Osteocyte (in vitro differentiated cells): ENCODE measurements at places on chromosomes 16 and 17. TPM values are rescaled to one million over a fixed set of nuclear protein-coding genes. Genes with fewer than 3 reads are reported as not detected.

PDIA2 gene
- total RNA-seq, result not detected in 2 replicates

ATF7IP2 gene
- total RNA-seq, result 7.2 and 11.6 TPM in 2 replicates

DNA sequence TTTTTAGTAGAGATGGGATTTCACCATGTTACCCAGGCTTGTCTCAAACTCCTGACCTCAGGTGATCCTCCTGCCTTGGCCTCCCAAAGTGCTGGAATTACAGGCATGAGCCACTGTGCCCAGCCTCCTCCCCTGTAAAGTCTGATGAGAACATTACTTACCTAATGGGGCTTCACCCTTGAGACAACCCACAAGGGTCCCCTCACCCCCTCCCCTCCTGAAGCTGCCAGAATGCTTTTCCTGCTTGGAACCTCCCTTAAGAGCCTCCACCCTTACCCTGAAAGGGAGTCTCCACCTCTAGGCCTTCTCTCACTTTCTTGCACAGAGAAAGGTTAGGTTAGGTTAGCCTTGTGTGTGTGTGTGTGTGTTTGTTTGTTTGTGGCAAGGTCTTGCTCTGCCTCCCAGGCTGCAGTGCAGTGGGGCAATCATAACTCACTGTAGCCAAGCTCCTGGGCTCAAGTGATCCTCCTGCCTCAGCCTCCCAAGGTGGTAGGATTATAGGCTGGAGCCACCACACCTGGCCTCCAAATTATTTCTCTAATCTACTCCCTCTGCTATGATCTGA is 8.9 kb downstream of the SLC5A11 start:
- no peak for DNase-seq

- DNase-seq, result no peak
Observed at GRCh38 chr16:10878328-10878643, 1.3 kb downstream of the CIITA start.

C16orf87 gene
- total RNA-seq, result 14.0 and 14.5 TPM in 2 replicates
